ENCODE measurements at places on chromosomes 3 and 15. TPM values are rescaled to one million over a fixed set of nuclear protein-coding genes. Genes with fewer than 3 reads are reported as not detected.

DNA sequence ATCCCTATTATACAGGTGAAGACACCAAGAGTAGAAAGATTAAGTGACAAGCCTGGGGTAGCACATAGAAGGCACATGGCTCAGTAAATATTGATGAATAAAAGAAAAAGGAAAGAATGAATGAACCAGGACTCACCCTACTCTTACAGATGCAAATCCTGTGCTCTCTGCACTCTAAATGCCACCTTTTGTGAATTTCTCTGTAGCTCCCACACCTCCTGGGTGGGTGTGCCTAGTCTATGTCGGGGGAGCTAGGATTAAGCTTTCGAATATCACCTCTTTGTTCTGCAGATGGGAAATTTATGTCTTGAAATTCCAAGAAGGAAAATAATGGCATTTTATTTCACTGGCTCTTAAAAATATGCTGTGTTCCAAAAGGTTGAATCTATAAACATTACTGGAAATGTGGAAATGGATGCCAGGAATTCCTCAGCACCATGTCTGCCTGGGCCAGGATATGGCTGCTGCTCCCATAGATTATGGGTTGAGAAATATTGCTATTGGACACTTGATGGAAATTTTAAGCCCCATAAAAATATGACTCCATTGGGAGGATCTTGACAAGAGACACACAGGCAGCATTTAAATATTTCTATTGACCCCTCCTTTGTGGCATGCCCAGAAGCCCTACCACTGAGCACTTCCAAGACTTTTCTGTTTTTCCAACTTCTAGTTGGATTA, 43.3 kb downstream of the CCNB2 start:
- no peak for DNase-seq

DNA sequence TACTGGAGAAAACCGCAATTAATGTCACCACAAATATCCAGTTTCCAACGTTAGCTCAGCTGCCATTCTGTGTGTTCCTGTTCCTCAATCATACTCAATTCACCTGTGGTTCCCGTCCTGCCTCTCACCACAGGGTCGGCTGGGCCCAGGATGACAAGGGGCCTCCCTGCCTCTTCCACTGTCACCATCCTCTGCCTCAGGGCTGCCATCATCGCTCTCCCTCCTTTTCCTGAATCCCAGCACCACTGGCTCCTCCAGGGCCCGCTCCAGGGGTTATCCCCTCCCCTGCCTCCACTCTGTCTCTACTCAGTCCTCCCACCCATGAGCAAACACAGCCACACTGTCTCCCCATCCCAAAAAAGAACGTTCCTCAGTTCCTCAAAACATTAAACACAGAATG, 170.9 kb upstream of the NSMCE3 start:
- no peak for DNase-seq

DNA sequence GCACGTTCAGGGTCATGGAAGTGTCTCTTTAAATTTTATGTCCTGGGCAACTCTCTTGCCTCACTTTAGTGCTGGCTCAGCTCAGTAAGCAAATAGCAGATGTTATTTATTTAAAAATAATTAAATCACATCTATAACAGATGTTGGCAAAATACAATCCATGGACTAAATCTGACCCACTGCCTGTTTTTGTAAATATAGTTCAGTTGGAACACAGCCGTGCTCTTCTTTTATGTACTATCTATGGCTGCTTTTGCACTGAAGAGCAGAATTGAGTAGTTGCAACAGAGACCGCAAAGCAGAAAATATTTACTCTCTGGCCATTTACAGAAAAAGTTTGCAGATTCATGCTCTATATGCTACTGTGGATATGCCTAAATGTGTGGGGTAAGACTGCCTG, 79.2 kb downstream of the SAMMSON start:
- no peak for DNase-seq

Gene BTLA
- 0.37 TPM for total RNA-seq

DNA sequence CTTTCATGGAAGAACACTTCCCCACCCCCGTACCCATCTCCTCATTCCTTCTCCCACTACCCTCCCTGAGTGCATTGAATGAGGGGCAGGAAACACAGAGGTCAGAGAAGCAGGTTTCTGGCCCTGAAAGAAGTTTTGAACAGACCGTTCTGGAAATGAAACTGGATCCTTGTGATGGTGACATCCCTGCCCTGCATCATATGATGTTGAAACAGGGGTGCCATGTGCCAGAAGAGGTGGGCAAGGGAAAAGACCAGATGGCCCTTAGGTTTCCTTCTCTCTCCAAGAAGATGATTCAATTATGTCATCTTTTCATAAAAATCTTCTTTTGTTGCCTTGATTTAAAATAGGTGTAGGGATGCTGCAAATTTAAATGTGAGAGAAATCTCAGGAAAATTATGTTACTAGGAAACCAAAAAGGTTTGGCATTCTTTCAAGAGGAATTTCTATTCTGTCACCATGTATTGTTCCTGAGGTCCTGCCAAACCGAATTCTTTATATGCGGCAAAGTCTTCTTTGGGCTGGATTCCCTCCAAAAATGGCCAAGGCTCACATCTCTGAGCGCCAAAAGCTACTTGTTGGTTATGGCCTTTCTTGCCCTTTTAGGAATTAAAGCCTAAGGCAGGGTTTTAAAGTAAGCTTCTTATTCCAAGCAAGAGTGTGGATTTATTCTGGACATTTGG, 19.9 kb upstream of the TNFAIP8L3 start:
- no peak for DNase-seq

DNA sequence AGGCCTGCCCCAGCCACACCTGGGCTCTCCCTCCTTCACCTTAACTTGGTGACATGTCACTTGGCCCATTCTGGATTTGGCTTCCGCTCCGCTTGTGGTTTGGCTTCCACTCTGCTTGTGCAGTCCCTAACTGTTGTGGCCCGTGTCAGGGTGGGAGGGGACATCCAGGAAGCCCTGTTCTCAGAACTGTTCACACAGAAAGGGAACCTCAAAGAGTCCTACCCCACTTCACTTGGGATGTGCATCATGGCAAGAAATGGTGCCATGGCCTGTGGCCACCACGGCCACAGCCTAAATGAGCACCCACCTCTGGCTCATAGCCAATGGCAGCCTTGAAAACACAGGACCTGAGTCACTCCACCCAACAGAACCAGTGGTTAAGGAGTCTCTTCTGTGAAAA, 63.4 kb downstream of the CYP19A1 start:
- no peak for DNase-seq

DNA sequence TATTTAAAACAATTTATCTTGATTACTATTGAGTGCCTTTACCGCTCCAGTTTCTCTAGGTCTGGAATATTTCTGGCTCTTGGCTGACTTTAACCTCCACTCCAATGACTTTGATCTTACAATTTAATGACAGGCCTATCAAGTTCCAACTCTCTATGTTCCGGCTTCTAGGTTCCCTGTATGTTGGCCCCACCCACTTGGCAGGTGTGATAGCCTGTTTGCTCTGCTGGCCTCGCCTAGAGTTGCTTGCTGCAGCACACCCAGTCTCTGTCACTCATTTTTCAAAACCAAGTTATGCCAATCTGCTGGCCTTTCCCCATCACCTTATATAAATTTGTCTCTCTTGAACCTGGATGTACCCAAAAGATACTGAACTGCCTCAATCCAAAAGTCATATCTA, 428.0 kb downstream of the ROBO1 start:
- no peak for DNase-seq

Data from WTC11 (cell line).